ENCODE measurements at places on chromosomes 7 and 10.

- DNase-seq, result no peak
These were observed 93.9 kb upstream of the PDGFA start for GRCh38 chr7:613442-614140.

DNA sequence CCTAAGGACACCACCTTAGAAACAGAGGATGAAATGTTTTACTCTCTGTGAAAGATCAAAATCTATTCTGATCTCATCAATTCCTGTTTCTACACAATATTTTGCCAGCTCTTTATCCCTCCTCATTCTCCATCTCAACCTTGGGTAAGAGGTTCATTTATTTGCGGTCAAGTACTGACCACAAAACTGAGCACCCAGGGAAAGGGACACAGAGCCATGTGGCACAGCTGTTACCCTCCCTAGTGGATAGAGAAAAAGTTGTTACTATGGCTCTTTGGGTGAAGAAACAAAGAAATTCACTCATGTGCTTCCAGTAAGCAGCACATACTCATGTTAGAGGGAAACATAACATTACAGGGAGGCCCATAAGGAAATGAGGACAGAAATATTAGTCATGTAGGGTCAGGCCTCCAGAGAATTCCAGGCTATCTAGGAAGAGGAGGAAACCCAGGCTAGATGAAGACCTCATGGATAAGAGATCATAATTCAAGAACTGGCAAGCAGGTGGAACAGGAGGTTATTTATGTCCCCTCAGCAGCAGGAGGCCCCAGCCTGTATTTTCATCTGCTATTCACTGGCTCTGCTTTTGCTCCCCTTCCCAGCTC, 114.5 kb downstream of the ATE1 start:
- DNase-seq, result no peak

DNA sequence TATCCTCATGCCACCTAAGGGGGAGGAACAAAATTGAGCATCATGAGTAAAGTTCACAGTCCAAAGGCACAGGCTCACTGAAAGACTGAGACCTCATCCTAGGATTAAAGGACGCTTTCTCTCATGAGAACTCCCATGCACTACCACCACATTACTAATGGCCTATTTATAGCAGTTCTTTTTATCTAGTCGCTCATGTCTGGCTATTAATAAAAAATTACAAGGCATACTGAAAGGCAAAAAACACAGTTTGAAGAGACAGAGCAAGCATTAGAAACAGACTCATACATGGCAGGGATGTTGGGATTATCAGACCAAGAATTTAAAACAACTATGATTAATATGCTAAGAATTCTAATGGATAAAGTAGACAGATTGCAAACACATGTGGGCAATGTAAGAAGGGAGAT, 46.0 kb upstream of the CDK13 start:
- no peak for DNase-seq

DNA sequence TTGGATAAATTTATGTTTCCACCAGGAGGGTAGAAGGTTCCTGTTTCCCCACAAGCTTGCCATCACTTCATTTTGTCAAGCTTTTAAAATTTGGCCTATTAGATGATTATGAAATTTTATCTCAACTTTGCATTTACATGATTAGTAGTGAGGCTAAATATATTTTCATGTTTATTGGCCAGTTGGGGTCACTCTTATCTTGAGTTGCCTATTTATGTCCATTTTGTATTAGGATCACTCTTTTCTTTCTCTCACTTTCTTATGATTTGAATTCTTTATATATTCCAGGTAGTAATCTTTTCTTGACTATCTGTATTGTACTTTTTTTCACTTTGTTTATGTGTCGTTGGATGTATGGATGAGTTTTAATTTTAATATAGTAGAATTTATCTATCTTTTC, 218.6 kb upstream of the SLC26A5 start:
- DNase-seq, result no peak

DNA sequence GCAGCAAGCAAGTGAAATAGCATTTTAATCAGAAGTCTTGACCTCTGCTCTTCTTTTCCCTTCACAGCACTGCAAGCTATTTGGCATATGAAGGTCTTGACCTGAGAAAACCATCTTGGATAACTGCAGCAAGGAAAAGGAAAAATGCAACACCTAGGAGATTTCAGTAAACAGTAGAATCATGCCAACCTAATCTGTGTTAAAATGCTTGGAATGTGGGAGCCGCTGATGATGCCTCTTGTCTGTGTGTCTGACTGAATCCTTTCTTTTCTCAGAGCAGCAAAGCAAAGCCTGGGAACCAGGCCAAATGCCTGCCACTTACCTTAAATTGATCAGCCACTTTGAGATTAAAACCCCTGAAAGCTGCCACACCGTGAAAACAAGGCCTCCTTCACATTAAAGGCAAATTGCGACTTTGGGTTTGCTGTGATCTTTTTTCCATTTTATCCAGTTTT, 80.4 kb upstream of the CDK6 start:
- DNase-seq, result no peak

DNA sequence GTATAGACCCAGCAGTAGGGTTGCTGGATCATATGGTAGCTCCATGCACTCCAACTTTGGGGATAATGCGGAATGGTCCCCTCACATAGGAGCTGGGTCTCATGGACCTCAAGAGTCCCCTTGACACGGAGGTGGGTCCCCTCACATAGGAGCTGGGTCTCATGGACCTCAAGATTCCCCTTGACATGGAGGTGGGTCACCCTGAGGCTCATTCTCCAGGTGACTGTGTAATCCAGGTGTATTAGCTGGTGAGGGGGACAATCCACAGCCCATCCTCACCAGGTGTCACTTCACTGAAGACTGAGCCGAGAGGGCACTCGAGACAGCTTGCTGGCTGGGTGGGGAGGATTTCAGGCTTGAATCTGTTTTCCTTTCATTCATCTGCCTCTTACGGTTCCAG, 121.9 kb downstream of the PTPN20 start:
- DNase-seq, result no peak
